ENCODE measurements at places on chromosomes 11 and 22. TPM values are rescaled to one million over a fixed set of nuclear protein-coding genes. Genes with fewer than 3 reads are reported as not detected.
A peak's percentile ranks its signal among the peaks of the same experiment; 100 is the strongest.

- peak; percentile 96 for DNase-seq
These were observed at the start of gene ZDHHC13 for GRCh38 chr11:19116971-19117759. Gene ZDHHC13, plus strand, starts transcription at chr11:19117168. Its CDS starts 82 bp downstream, at chr11:19117250.

DNA sequence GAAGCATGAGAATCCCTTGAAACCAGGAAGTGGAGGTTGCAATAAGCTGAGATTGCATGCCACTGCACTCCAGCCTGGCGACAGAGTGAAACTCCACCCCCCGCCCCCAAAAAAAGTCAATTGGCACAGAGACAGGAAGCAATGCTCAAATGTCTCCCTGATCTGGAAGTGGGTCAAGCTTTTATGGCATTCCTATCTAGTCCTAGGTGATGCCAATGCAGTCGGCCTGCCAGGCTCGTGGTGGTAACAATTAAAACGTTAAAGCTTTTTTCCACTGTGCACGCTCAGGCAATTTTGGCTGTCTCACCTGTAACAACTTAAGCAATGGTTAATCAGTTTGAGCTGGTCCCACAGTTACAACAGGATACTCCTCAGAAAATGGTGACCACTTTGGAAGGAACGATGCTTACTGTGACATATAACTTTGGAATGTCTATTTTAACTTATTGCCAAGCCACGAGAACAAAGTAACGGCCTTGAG, 18.9 kb upstream of the PISD start:
- no peak for DNase-seq

GRCh38 chr22:23849009-23850006, 8.4 kb upstream of the SLC2A11 start:
- peak; percentile 96 for DNase-seq

DNA sequence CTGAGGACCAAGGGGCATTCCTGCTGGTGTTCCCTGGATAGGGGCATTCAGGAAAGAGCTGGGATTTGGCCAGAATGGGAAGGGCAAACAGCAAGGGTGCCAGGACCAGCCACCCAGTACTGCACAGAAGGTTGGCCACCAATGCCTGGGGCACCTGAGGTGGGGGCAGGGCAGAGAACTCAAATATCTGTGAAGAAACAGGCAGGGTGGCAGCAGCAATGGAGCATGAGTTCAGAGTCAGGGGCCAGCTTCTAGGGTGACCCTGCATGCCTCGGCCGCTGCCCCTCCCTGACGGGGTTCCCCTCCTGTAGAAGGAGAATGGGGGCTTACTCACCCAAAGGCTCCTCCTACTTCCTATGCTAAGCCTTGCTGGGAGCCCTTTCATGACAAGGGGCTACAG, 79.3 kb upstream of the SHANK2 start:
- peak; percentile 62 for DNase-seq

- no peak for DNase-seq
These were observed 21.4 kb upstream of the SOX6 start for GRCh38 chr11:16377746-16378145.

GRCh38 chr11:91011503-91011902, 788.7 kb upstream of the CHORDC1 start:
- no peak for DNase-seq

DNA sequence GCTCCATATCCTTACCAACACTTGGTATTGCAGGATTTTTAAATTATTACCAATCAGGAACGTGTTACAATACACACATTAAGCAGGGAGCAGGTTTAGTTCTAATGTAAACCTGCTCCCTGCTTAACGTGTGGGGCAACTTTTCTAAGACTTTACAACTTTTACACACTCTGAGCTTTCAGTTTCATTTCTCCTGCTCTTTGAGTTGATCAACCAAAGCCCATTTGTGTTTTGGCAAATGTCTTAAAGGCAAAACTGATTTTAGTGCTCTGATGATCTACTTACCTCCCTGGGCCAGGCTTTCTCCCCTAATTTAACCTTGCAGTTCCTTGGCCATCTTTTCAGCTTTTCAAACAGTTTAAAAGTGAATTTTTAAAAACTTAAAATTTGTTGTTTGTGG, 70.9 kb downstream of the ZBTB44 start:
- DNase-seq, result no peak

- no peak for DNase-seq
These were observed 79.9 kb downstream of the NAV2 start for GRCh38 chr11:19792510-19792909.

DNA sequence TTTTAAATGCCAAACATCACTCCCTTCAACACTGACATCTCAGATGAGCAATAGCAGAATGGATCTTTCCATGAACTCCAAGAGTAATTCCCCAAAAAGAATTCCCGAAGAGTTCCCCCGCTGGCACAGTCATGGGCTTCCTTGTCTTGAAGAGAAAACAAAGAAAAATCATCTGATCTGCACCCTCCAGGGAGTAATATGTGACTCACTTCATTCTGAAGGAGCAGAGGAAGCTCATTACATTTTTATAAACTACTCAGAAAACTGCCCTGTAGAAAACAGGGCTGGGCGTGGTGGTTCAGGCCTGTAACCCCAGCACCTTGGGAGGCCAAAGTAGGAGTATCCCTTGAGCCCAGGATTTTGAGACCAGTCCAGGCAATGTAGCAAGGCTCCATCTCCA, 35.7 kb downstream of the CELSR1 start:
- no peak for DNase-seq

DNA sequence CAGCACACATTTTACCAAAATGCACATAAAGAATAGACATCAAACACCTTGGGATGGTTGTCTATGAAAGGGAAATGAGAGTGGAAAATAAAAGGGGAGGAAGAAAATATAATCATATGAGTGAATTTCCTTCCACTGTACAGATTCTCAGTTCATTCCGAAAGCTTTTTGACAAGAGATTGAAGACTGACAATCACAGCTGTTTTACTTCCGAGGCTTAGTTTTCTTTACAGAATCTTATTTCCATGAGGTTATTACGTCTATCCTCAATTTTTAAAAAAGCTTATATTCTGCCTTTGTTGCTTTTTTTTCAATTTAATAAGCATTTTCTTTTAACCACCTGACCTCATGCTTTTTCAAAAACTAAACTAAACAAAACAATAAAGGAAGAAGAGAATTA, 12.8 kb upstream of the NNMT start:
- DNase-seq, result no peak

DNA sequence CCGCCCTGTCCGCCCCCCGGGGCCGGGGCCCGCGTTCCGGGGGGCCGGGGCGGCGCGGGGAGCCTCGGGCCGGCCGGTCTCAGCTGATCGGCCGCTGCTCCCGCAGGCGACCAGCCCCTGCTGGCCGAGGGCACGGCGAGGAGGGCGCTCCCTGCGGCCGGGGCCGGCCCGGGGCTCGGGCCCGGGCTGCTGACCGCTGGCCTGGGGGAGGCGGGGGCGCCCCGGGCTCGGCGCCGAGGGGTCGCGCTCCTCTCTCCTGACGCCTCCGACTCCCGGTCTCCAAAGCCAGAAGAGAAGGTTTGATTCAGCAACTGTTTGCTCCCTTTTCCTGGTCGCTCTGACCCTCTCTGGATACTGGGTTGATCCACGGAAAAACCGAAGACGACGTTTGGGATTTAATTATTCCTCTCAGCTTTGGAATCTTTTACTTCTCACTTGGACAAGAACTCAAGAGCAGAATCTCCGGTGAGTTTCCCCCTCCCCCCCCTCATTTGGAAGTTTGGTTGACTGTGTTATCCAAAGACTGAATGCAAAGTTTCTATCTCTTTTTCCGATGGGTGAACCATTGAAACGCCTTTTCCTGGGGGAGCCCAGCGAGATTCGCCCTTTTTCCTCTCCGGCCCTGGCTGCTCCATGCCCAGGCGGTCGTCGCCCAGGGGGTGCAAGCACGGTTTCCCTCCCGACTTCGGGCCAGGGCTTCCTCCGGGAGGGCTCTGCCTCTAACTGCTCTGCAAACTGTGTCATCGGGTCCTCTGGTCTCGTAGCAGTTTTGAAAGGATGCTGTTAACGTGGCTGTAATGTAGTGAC, 725 bp downstream of the KDM2A start:
- DNase-seq, result peak; percentile 87

GRCh38 chr11:45525393-45525792, 140.0 kb downstream of the CHST1 start:
- DNase-seq, result no peak

DNA sequence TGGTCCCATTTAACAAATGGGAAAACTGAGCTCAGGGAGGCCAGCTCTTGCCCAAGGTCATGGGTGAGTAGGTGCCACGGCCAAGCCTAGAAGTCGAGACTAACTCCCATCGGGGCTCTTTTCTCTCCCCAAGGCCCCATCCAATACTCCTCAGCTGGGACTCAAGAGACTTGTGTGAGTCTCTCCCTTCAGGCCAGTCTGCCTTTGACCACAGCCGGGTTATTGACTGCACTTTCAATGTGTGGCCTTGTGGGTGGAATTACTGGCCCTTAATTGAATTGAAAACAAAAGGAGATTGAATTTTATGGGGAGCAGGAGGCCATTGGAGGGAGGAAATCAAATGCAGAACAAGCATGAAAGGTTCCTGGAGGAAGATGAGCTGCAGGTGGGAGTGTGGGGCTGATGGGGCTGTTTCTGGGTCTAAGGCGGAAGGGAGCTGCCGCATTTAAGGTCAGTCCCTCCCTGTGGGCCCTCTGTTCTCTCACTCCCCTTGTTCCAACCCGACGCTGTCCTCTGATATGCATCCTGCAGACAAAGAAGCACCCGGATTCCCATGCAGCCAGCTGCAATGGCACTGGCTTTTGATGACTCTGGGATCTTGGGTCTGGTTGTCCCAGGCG, 552.8 kb downstream of the MIAT start:
- DNase-seq, result no peak

DNA sequence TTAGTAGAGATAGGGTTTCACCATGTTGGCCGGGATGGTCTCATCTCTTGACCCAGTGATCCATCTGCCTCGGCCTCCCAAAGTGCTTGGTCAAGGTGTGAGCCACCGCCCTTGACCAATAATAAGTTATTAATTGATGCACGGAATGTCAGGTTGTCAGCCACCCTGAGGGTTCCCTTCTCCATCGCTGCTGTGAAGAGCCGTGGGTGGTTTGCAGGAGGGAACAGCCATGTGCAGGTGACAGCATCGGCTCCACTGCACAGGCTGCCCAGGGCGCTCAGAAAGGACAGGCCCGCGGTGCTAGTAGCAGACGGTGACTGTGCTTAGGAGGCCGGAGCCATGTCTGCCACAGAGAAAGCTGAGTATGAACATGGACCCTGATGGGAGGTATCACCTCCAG, 814.0 kb downstream of the BRD1 start:
- DNase-seq, result peak; percentile 47

DNA sequence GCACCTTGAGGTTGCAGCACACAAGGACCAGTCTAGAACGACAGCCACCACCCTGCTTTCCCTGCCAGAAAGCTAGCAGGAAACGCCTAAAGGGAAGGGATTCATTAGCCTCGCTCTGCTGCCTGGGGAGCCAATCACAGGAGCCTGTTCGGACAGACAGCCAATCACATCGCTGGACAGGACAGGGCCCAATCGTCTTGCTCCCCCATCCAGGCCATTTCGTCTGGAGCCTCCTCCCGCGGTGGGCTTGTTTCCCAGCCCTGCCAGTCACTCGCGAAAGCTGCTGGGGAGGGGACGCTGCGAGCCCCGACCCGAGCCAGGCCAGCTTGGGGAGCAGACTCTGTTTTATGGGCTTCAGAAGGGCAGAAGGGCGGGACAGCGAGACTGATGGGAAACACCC, 79.8 kb upstream of the NCAM1 start:
- DNase-seq, result no peak

DNA sequence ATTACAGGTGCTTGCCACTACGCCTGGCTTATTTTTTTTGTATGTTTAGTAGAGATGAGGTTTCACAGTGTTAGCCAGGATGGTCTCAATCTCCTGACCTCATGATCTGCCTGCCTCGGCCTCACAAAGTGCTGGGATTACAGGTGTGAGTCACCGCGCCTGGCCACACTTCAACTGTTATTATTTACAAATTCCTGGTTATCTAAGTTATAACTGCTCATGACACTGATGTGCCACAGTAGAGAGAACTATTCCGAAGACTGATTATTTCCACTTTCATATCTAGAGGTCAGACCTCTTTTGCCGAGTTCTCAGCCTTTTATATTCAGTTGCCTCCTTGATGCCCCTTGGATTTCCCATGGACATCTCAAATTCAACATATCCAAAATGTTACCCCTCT, 3.9 kb upstream of the NUP160 start:
- DNase-seq, result no peak

GRCh38 chr11:72353861-72354260, 80.5 kb downstream of the CLPB start:
- no peak for DNase-seq

DNA sequence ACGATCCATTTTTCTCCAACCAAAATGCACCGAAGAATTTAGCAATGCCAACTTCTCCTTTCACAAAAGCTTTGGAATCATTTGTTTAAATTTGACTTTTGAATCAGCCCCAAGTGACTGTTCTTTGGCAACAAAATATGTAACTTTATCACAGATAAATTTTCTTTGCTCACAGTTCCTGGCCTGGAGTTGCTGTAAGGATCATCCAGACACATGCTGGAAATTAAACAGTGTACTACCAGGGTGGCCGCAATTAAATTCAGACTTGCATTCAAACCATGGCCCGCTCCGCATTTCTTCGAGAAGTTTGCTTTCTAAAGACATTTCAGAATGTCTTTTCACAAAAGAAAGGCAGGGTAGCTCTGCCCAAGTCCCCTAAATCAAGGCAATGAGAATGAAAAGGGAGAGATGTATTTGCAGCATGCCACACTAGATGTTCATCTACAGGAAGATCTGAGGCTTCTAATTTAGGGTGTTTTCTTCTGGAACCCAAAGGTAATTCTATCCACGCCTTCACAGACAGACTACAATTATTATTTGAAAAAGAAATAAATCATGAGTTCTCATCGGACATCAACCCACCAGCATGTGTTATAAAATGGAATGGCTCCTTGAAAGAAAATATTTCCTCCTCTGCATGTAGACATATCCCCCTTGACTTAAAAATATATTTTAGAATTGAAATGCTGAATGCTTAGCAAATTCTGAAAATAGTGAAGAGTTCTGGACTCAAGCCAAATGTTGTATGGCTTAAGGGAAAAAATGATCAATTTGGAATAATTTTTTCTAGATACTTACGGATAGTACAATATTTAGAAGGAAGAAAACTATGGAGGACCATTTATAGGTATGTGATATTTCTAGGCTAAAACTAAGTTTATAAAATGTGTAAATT, 189.7 kb upstream of the BLID start:
- DNase-seq, result no peak

The TEX54 gene
- not detected for total RNA-seq

The ANO5 gene
- total RNA-seq, result 1.2 TPM

The ATG2A gene
- total RNA-seq, result 22.2 TPM

The ANKK1 gene
- 0.13 TPM for total RNA-seq

The FAT3 gene
- total RNA-seq, result 0.45 TPM

The ALX4 gene
- not detected for total RNA-seq

The PRG3 gene
- not detected for total RNA-seq

The MYO7A gene
- total RNA-seq, result 23.2 TPM

Data from mesenteric fat pad (tissue), 1 donor.